ENCODE measurements at places on chromosomes 3 and 15. TPM values are rescaled to one million over a fixed set of nuclear protein-coding genes. Genes with fewer than 3 reads are reported as not detected.
A peak's percentile ranks its signal among the peaks of the same experiment; 100 is the strongest.

DNA sequence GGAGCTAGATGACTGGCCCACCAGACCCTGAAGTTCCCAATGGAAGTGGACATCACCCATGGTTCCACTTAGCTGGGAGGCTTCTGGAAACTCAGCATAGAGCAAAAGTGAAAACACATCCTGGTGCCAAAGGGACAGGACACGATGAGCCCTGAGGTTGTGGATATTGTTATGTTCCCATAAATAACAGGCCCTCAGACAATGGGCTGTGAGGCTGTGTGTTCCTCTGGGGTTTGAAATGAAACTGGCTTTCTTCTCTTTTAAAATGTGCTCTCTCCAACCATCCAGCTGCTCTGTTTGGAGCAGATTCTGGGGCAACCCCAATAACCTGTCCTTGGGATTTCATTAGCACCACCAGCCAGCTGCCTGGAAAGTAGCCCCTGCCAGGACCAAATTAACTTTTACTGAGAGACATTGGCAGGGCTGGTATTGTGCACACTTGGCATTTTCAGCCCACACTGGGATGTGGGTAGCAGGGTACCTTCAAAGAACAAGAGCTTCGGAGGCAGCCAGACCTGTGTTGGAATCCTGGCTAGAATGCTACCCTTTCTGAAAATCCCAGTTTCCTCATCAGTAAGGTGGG lies 97.5 kb downstream of the DNAJB8 start:
- DNase-seq: no peak

DNA sequence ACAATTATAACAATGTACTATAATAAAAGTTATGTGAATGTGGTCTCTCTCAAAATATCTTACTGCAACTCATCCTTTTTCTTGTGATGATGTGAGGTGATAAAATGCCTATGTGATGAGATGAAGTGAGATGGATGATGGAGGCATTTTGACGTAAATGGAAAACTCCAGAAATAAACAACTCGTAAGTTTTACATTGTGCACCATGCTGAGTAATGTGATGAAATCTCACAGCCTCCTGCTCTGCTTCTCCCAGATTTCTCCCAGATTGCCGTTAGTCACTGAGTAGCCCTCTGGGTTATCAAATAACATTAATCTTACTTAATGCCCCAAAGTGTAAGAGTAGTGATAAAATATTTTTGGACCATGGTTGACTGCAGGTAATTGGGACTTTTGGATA lies 64.8 kb upstream of the SLCO2A1 start:
- DNase-seq: no peak

- DNase-seq: no peak
Measured at GRCh38 chr15:47184908-47185801, 532.1 kb upstream of the SEMA6D start.

GRCh38 chr3:123696808-123697207 lies 112.0 kb upstream of the HACD2 start:
- no peak for DNase-seq

GRCh38 chr3:133237380-133237779 lies 162.5 kb upstream of the BFSP2 start:
- no peak for DNase-seq

- no peak for DNase-seq
Measured at GRCh38 chr3:15216501-15216900, 10.5 kb downstream of the CAPN7 start.

- DNase-seq: no peak
Measured at GRCh38 chr3:124802702-124803101, 72.5 kb downstream of the UMPS start.

DNA sequence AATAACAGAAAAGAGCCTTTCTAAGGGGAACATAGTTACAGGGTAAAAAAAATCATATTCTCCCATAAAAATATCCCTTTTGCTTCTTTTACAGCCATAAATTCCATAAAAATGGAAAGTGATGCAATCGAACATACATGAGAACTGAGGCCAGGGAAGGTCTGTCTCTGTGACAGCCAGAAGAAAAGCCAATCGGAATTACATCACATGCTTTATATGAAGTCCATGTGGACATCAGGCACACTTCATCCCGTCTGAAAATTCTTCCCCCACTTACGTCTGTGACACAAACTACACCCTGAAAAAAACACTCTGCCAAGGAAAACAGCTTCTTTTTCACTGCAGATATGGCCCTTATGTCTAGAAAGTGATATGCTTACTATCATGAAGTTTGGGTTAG lies 323.5 kb downstream of the ERC2 start:
- DNase-seq: no peak

- DNase-seq: no peak
Measured at GRCh38 chr3:20140881-20141280, 45.1 kb downstream of the SGO1 start.

GRCh38 chr3:76051145-76051544 lies 265.8 kb upstream of the ZNF717 start:
- DNase-seq: no peak

- no peak for DNase-seq
Measured at GRCh38 chr3:33826688-33827087, 28.3 kb downstream of the PDCD6IP start.

DNA sequence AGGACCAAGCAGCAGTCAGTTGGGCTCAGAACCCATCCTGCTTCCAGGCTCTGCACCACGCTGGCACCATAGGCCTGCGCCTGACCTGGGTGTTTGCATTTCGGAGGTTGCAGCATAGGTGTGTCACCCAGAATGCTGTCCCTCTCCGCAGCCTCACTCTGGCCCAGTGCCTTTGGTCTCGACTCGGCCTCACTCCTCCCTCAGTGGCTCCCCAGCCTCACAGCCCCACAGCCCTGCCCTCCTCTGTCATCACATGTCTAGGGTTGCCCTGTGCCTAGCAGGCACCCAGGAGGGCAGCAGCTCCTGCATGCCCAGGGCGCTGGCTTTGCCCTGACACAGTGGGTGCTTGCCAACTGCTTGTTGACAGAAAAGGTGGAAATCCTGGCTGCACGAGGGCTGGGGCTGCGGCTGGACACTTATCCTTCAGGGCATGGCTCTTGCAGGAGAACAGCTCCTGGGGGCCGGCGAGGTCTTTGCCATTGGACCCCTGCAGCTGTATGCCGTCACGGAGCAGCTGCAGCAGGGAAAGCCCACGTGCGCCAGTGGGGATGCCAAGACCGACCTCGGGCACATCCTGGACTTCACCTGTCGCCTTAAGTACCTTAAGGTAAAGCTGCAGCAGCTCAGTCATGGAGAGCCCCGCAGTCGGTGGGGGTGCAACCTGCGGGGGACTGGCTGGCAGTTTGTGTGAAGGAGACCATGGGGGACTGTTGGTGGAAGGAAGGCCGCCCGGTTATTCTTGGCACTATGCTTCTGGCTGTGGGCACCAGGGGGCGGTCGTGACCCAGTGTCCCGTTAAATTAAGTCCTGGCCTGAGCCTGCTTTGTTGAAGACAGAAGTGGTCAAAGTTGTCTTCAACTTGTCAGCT lies 16.2 kb downstream of the NISCH start:
- DNase-seq: no peak

DNA sequence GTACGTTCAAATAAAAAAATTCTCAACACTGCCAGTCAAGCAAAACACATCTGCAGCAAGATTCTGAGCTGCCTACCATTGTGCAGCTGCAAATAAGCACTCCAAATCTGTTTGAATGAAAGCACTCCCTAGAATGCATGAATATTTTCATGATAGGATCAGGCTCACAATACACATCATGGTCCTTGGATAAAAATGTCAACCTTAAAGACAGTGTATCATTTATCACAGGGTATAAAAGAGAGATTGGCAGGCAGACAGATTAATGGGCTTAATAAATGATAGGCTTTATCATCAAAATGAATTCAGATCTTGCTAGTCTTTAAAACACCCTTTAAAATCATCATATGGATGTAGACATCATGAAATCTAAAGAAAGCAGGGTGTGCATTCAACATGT lies 9.2 kb downstream of the RYR3 start:
- DNase-seq: no peak

GRCh38 chr15:73889053-73889761 lies 15.8 kb downstream of the TBC1D21 start:
- no peak for DNase-seq

DNA sequence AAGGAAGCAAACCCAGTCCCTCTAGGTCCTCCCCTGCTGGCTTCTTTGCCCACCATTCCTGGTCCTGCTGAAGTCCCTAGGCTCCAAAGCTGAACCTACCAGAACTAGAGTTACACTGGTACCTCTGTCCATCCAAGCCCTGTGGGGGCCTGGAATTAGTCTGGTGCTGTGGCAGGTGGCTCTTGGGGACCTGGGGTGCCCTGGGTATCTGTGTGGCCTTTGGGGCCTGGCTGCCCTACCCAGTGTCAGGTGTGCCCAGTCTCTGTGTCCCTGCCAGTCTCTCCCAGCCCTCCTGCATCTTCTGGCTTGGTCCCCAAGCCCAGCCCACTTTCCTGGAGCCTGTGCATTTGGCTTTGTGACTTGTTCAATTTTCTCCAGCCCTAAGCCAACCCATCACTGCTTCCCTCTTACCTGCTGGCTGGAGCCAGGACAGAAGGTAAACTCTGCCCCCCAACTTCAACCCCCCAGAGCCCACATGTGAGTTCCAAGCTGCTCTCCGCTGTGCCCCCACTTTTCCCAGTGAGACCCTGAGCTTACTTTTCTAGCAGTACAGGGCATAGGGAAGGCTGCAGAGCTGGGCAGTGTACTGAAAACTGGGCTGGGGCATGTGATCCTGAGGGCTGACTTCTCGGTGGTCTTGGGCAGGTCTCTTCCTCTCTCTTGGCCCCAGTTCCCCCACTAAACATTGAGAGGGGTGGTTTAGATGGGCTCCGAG lies 28.3 kb upstream of the HHATL start:
- peak; percentile 82 for DNase-seq

DNA sequence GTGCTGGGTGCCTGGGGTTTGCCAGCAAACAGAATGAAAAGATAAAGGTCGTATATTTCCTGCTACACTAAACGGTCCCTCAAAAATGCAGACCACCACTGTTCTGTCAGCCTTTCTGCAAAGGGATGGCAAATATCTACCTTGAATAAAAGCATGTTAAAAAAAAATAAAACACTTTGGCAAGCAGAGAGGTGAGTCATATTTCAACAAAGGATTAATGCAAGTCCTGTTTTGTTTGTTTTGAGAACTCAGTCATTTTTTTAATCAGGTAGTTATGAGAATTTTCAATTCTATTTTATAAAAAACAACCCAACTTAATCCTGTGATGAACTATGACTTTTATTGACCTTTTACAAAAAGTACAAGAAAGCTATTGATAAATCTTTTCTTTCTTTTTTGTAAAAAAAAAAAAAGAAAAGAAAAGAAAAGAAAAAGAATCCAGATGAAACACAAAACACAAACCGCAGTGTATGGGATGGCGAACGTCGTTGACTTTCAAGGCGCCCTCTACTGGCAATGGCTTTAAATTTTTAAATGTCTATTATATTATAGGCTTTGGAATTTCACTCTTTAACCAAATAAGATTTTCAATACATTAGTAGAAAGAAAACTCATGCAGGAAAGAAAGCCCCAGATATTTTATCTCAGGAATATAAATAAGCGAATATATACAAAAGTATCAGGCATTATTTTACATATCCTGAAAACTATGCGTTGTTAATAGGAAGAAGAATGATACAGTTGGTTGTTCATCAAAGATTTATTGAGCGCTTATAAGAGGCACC lies 87.8 kb downstream of the NCEH1 start:
- DNase-seq: no peak

- DNase-seq: no peak
Measured at GRCh38 chr3:175951047-175951694, 1092.0 kb downstream of the NAALADL2 start.

- no peak for DNase-seq
Measured at GRCh38 chr15:57227899-57228298, 148.4 kb upstream of the CGNL1 start.

DNA sequence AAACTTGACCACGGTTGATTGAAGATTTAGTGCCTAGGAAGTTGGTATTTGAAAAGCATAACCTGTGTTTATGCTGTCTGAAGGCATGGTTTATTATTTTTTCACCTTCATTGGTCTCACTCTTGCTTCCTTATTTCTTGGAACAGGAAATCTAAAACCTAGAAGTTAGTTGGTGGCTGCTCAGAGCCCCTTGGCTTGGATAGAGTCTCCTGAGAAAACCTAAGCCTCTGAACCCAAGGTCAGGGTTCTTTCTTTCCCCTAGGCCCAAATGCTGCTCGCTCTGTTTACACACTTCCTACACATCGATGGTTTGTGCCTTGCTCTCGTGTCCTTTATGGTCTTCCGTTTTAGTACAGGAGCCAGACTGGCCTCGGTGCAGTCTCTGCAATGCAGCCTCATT lies 82.2 kb downstream of the TRAK1 start:
- no peak for DNase-seq

- DNase-seq: no peak
Measured at GRCh38 chr3:23277688-23278087, 74.6 kb downstream of the UBE2E2 start.

DNA sequence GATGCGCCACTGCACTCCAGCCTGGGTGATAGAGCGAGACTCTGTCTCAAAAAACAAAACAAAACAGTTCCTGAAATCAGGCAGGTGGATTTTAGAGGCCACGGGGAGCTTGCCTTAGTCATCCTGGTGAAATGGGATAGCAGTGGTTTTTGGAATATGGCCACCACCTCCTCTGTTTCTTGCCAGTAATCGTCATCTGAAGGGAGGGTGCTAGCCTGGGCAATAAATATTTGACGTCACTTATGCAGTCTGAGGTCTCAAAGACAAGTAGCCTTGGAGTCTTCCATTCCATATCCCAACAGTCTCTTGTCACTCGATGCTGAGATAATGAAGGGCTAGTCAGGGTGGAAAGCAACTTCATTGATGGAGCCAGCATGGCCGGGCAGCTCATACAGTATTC lies 55.2 kb downstream of the KCNAB1 start:
- DNase-seq: no peak

DNA sequence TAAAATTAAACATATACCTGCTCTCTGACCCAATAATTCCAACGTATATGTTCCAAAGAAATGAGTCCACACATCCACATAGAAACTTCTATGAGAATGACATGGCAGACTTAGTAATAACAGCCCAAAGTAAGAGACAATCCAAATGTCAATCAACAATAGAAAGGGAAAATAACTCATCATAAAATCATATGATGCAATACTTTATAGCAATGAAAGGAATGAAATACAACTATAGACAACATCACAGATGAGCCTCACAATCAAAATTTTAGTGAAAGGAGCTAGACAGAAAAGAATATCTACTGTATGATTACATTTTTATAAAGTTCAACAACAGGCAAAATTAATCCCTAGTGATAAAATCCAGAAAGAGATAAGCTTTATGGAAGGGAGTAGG lies 23.6 kb upstream of the KCNH8 start:
- no peak for DNase-seq

- no peak for DNase-seq
Measured at GRCh38 chr3:109211941-109212340, 75.4 kb downstream of the C3orf85 start.

PRSS50 gene
- total RNA-seq: not detected

ALG1L2 gene
- total RNA-seq: not detected

GRAMD1C gene
- total RNA-seq: 9.6 TPM

NRROS gene
- 5.4 TPM for total RNA-seq

LRRIQ4 gene
- not detected for total RNA-seq

NR2F2 gene
- total RNA-seq: 39.8 TPM

TLR9 gene
- total RNA-seq: not detected

UNC45A gene
- 62.1 TPM for total RNA-seq

CCR9 gene
- not detected for total RNA-seq

RBP2 gene
- total RNA-seq: not detected

AADACL2 gene
- 0.49 TPM for total RNA-seq

Data from vagina (tissue), 2 donors.